ENCODE measurements at places on chromosomes 5 and 9.

GRCh38 chr5:56482363-56482762 is 249.2 kb upstream of the ANKRD55 start:
- no peak for DNase-seq

GRCh38 chr9:136686794-136687711 is at the start of gene AGPAT2:
TSS of gene AGPAT2 (minus strand) at chr9:136687457. CDS start at chr9:136687357, 100 bp downstream.
- DNase-seq = no peak

DNA sequence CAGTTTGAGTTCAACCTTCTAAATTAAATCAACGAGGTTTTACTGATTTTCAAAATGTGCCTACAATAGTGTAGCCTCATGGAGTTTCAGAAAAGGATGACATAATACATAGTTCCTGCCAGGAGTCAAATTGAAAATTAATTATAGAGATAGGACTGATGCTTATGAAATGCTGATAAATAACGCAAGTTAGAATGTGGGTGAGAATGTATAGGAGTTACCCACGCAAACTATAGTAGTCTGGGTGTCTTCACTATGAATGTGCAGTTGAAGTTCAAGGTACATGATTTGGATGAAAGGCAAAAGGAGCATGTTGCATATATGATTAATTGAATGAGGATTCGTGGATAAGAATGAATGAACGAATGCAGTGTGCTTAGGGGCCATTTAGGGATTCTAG is 95.7 kb downstream of the SV2C start:
- DNase-seq = no peak

DNA sequence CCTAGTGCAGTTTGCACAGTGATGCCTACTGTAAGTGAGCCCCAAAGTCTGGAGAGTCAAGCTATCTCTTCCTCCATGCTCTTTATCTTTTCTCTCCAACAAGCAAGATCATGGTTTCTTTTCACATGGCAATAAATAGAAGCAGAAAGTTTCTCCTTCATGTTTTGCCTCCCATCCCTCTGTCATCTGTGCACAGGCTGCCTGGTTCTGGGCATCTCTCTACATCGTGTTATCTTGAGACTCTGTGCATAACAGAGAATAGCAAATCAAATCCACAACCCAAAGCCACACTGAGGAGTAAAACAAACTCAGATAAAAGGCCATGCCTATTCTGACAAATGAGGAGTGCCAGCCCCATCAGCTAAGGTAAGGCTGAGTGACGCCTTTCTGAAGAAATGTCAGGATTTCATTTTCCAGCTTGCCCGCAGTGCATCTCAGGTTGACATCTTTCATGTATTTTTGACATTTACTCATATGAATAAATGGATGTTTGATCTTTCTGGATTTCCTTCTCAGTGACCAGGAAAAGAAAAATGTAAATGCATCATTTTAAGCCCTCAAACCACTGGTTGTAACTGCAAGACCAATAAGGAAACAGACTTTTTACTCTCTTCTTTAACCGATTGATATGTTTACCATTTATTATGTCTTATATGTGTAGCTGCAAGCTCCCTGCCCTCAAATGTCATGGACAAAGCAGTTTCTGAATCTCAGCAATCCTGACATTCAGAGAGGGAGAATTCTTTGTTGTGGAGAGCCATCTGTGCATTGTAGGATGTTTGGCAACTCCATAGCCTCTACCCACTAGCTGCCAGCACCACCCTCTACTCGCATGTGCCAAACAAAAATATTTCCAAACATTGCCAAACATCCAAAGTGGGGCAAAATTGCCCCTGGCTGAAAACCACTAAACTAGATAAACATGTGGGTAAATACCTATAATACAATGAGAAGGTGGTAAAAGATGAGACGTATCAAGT is 49.2 kb upstream of the ACO1 start:
- DNase-seq = no peak

DNA sequence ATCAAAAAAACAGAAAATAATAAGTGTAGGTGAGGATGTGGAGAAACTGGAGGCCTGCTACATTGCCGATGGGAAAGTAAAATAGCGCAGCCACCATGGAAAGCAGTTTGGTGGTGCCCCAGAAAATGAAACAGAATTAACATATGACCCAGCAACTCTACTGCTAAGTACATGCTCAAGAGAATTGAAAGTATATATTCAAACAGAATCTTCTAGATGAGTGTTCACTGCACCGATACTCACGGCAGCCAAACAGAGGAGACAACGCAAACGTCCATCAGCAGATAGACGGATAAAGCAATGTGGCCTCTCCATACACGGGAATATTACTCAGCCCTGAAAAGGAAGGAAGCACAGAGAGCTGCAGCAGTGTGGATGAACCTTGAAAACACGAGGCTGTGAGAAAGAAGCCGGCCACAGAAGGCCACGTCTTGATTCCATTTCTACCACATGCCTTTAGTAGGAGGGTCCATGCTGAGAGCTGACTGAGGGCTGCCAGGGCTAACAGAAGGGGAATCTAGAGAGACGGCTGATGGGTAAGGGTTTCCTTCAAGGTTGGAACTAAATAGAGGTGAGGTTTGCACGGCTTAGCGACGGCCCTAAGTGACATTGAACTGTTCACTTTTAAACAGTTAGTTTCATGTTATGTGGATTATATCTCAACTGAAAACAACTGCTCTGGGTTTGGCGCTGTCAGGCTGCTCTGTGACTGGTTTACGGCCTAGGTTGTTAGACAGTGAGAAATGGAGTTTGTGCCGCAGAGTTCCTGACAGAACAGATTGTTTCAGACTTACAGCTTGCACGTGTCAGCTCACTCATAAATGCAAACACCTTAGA is 29.8 kb downstream of the AHRR start:
- DNase-seq = no peak

- DNase-seq = no peak
These were observed 180.3 kb downstream of the C9orf152 start for GRCh38 chr9:110027671-110028081.

DNA sequence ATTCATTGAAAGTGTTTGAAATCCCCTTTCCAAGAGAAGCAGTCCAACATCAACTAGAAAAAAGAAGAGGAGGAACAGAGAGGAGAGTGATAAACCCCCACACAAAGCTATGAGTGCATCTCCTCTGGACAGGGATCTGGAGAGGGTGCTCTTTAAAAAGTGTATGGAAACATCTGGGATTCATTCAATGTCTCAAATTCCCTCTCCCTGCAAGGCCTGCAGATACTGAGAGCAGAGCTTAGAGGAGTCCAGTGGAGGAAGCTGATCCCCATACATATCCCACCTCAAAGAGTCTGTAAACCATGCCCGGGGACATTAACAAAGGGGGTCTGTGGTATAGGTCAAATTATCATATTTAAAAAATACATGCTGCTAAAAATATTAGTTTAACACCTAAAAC is 2.2 kb downstream of the SPOCK1 start:
- DNase-seq = no peak

DNA sequence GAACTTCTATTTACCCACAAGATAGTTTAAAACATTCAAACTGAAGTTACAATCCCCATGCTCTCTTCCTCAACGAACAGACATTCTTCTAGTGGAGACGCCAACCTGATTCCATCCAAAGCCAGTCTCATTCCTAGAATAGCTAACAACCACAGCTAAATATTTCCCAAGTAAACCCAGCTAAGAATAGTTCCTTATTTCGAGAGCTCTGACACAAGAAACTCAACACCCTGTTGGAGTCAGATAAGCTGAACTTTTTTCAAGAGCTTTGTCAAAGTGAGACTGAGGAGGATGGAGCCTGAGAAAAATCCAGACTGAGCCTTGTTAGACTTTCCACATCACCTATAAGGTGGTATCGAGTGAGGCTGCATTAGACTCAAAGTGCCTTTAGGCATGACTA is 56.7 kb upstream of the RPS23 start:
- peak; percentile 94 for DNase-seq

GRCh38 chr9:136994180-136994887 is 2.0 kb downstream of the CLIC3 start:
- DNase-seq = no peak

- no peak for DNase-seq
These were observed 1117.2 kb upstream of the DMAC1 start for GRCh38 chr9:8916771-8917170.

GRCh38 chr9:121852241-121852640 is 200.8 kb downstream of the DAB2IP start:
- DNase-seq = no peak

DNA sequence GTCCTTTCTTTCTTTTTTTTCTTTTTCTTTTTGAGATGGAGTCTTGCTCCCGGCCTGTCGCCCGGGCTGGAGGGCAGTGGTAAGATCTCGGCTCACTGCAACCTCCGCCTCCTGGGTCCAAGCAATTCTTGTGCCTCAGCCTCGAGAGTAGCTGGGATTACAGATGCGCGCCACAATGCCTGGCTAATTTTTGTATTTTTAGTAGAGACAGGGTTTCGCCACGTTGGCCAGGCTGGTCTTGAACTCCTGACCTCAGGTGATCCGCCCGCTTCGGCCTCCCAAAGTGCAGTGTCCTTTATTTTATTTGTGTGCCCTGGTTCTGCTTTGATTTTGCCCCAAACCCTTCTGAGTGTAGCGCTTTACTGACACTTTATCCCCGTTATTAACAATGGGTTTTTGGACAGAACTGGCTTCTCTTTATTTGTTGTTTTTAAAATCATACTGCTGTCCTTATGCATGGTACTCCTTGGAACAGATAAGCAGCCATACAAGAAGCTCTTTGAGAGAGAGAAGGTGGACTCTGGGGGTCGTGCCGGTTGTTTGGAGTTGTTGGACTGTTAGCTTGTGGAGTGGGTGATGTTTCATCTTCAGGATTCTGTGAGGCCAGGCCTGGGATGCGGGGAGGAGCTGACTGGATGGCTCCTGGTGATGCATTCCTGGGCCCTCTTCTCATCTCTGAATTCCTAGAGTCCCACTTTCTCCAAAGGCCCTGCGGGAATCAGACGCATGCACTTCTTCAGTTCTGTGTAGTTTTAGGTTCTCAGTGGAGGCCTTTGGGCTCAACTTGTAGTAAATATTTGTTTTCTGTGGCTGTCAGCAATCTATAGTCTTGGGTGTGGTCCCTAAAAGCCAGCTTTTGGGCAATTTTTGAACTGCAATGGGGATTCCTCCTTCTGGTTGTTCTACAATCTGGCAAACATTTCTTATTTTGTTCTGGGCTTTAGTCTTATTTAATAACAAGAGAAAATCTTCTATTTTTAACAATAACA is 47.8 kb downstream of the PTTG1 start:
- no peak for DNase-seq

DNA sequence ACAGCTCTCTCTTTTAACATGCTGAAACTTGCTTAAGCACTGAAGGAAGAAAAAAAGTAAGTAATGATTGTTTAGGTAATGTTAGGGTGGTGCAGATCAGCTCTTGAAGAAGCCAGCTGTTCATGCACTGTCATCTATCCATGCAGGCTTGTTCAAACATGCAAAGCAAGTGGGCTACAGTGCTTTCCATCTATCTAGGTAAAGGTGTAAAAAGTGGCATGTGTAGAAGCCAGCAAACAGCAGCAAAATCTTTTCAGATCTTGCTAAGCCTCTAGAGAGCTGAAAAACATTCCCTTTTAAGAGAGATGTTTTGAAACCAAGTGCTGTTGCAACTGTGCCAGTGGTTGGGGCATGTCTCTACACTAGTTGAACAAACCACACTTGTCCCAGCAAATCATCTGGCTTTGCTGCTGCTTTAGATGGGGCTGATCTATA is 214.4 kb downstream of the EFNA5 start:
- DNase-seq = no peak

- DNase-seq = peak; percentile 25
These were observed 198.6 kb upstream of the HMHB1 start for GRCh38 chr5:143613329-143613728.

- no peak for DNase-seq
These were observed 83.3 kb downstream of the DAPK1 start for GRCh38 chr9:87580941-87581438.

DNA sequence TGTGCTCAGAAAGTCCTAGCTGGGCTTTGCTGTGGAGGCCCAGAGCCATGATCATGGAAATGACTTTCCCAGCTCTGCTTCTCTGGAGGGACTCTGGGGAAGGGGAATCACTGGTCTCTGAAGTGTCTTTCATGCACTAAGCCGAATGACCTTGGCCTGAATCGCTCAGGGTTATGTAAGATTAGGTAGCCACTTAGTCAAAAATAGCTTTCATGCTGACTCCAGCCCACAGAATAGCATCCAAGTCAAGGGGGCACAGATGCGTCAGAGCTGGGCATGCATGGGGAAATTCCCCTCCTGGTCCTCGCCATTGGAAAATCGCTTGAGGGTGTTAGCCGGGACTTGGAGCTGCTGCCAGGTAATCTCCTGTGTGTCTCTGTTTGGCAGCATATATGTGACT is 36.1 kb upstream of the PPARGC1B start:
- no peak for DNase-seq

- peak; percentile 72 for DNase-seq
These were observed 21.5 kb downstream of the SHB start for GRCh38 chr9:38047301-38048251.

DNA sequence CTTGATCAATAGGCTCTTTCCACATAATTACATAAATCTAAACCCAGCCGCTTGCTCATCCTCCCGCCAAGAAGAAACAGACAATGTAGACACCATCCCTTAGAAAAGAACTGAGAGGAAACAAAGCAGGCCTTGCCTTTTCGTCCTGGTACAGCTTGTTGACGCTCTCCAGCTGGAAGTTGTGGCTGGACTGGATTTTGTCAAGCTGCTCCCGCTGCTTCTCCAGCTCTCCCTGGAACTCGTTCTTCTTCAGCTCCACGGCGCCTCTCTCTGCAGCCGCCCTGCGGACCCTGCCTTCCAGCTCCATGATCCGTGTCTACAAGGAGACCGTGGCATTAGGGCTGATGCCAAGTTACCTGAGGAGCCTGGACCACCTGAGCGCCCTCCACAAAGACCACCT is 22.1 kb downstream of the GOLM1 start:
- no peak for DNase-seq

All from fibroblast of skin of left quadriceps (primary cell).